ENCODE measurements at places on chromosomes 2 and 18. TPM values are rescaled to one million over a fixed set of nuclear protein-coding genes. Genes with fewer than 3 reads are reported as not detected.

Gene PMAIP1
- total RNA-seq = 24.4 TPM

Gene CHST10
- total RNA-seq = 17.3 TPM

- DNase-seq = no peak
Observed at GRCh38 chr2:6392966-6393365, 472.7 kb downstream of the CMPK2 start.

DNA sequence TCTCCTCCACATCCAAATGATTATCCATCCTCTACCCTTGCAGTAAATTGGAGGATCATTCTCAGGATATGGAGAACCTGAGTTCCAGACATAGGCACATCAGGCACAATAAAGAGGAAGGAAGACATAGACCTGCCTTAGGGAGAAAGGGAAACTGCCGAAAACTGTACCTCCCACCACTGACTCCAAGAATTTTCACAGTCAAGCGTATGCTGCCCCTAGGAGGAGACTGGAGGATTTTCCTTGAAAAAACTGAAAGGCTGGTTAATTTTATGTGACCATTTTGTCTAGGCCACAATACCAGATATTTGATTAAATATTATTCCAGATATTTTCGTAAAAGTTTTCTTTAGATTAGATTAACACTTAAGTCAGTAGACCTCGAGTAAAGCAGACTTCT lies 638.5 kb upstream of the PKDCC start:
- DNase-seq = no peak

DNA sequence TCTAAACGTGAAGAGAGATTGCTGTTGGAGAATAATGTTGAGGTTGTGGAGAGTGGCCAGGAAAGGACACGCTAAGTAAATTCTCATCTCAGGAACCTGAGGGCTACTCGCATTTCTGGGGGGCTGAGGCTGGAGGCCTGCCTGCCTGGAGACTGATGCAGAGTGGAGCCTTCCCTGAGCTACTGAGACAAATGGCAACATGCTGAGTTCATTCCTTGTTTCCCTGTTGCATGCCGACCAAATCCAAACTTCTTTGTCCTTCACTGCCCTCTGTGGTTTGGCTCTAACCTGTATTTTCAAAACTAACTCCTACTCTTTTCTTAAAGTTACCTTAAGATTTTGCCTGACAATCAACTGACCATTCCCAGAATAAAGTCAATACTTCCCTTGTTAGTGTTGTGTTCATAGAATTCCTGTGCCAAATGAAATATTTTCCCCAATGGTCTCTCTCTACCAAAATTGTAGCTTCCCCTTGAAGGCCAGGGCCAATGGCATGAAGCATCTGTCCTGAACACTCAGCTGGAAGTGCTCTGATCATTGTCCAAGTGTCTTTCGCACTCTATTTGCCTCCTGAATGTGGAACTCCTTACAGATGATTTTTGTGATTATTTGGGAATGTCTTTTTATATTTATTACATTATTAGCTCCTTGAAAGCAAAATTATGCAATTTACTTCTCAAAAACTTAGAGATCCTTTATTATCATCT lies 1085.6 kb downstream of the SOCS6 start:
- no peak for DNase-seq

DNA sequence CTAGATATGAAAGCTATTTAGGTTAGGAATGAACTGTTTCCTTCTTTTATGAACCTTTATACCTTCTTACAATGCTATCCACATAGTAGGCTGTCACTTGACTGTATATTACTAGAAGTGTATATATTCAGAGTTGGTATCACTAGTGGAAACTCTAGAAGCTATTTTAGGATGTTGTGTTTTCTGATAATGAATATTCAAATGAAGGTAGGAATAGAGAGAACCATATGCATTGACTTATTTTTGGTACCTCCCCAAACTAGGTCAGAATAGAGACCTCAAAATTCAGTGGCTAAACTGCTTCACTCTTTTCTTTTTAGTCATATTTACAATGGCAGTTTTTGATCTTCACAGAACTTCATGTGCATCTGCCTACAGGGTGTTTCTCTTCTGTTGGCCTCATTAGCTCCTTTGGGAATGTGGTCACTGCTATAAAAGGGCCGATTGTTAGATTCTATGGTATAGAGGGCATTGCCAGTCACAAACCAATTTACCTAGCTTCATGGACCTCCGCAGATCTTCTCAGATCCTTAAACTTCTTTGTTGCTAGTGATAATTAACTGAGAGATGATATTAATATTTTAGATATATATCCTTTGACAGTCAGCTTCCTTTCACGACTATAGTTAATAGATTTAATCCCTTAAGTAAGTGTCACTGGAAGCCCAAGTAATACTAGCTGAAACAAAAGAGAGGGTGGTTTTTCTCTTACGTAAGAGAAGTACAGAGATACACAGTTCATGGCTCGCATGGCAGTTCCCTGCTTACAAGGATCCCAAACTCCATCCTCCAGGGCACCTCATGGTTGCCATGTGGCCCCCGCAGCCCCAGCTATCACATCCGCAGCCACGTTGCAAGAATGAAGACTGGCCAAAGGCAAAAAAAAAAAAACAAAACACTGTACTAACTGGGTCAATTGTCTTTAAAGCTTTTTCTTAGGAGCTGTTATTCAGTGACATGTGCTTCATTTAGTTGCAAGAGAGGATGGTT lies 61.0 kb downstream of the TSPYL6 start:
- no peak for DNase-seq
